ENCODE measurements at places on chromosomes 4 and X.
A peak's percentile ranks its signal among the peaks of the same experiment; 100 is the strongest.

- no peak for DNase-seq
Measured at GRCh38 chrX:51824061-51824460, 69.4 kb upstream of the MAGED1 start.

- DNase-seq: no peak
Measured at GRCh38 chr4:71545168-71545567, 206.3 kb downstream of the SLC4A4 start.

DNA sequence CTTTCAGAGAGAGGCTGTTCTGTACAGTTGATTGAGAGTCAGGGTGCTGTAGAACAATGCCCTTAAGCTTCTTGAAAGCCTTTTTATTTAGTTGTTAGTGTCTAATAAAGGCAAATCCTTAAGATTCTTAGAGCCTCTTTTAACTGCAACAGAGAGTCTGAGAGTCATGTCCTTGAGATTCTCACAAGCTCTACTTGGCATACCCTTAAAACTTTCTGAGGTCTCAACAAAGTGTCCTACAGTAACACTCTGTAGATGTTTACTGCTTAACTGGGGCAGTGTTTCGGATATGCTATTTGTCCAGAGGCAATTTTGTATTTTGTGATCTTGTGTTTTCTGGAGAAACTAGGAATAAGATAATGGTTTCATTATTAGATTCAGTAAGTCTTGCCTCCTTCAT is 209.7 kb downstream of the ARHGAP24 start:
- no peak for DNase-seq

DNA sequence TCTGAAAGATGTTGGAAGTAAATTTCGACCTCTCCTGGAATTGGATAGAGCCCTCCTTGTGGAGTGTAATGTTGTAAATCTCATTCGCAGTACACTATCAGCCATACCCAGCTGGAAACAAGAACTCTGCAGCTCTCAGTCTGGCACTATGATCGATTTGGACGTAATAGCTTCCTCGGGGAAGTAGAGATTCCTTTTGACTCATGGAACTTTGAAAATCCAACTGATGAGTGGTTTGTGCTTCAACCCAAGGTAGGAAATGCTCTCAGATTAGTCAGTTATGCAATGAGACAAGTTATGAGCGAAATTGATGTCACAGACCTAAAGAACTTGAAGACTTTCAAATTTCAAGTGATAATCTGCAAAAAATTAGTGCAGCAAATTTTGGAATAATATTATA is 103.9 kb downstream of the SYTL5 start:
- no peak for DNase-seq

DNA sequence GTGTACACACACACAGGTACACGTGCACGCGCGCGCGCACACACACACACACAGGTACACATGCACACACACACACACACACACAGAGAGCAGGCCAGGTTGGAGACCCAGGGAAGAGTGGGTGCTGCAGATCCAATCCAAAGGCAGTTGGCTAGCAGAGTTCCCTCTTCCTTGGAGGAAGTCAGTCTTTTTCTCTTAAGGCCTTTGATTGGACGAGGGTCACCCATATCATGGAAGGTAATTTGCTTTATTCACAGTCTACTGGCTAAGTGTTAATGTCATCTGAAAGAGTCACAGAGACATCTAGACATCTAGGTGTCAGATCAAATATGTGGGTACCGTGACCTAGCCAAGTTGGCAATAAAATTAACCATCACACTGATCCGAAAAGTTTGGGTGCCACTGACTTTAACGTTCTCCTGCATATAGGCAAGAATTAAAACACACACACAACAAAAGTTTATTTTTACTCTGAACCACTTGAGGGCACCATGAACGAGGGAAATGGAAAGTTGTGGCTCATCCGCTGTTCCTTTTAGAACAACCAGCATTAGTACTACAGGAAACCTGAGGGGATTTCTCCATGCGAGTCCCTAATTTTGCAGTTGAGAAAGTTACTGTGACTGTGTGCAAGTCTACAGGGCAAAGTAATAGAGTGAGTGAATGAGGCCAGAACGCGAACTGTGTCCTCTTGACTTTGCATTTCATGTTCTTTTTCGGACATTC is 66.0 kb upstream of the STOX2 start:
- no peak for DNase-seq

GRCh38 chr4:138014590-138015288 is 227.4 kb downstream of the SLC7A11 start:
- DNase-seq: no peak

DNA sequence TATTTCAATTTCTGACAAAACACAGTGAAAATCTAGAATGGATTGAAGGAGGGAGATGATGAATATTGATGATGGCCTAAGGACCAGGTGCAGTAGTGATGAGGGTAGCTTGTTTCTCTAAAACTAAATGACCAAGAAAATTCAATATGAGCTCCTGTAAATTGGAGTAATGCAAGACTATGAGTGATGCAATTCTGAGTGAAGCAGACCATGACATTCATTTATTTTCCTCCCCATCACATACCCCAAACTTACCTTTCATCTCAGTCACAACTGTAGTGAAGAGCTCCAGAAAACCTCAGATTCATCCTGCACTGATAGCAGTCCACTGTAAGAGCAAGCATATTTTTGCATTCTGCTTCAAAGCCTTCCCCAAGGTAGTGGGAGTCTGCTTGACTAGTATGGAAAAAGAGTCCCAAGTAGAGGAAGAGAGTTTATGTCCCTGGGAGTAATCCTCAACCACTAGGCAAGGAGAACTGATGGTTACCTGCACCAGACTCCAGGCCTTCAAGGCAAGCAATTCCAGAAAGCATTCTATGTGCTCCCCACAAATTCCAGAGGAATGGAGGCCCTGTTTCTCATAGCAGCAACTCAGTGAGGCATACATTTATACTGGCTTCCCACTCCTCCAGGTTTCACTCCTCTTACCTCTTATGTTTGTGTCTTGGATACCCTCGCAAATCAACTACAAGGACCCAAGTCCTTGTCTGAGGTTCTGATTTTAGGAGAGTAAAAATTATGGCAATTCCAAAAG is 47.2 kb downstream of the CXCL1 start:
- no peak for DNase-seq

DNA sequence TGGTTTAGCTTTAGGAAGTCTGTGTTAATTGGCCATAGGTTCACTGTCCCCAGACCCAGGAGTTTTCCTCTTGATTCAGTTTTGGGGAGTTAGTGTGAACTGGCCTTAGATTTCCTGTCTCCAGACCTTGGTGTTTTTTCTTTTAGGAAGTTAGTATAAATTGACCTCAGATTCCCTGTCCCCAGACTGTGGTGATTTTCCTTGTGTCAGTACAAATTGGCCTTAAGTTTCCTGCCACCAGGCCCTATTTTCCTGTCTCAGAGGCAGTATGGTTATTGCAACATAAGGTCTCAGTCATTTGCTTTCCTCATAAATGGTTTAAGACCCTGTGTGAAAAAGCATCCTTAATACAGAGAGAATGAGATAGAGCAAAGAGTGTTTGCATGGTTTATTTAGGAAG is 595.8 kb downstream of the NLGN4X start:
- DNase-seq: no peak

GRCh38 chrX:79506001-79506400 is 138.9 kb upstream of the ITM2A start:
- no peak for DNase-seq

- no peak for DNase-seq
Measured at GRCh38 chr4:69116645-69117321, 20.5 kb downstream of the UGT2B7 start.

DNA sequence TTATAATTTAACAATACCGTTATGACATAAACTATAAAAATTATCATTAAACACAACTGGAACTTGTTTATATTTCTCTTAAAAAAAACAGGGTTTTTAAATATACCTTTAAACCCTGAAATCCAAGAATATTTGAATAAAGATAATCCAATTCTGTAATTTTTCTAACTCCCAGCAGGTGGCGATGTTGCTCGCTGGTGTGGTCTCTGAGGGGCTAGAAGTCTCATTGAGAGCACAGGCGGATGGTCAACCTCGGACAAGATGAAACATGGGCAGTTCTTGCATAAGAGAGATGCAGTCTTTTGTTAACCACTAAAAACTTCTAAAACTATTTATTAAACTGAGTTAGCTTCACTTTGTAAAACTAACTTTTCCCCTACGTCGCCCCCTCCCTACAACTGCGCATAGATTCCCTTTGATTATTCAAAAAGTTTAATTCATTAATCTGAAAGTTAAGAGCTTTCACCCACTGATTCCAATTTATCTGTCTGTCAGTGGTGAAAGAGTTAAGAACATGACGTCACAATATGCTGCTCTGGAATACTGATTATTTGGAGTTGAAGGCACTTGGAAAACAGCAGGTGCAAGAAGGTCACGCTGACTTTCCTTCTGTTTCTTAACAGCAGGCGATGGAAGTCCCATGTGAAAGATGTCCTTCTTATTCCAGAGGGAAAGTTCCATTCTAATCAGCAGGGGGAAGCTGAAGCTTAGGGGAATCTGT is 29.5 kb downstream of the DMP1 start:
- DNase-seq: peak; percentile 34

DNA sequence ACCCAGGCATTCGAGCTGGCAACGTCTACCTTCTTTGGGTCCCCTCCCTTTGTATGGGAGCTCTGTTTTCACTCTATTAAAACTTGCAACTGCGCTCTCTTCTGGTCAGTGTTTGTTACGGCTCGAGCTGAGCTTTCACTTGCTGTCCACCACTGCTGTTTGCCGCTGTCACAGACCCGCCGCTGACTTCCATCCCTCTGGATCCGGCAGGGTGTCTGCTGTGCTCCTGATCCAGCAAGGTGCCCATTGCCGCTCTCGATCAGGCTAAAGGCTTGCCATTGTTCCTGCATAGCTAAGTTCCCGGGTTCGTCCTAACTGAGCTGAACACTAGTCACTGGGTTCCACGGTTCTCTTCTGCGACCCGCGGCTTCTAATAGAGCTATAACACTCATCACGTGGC is 183.5 kb upstream of the GALNTL6 start:
- no peak for DNase-seq

DNA sequence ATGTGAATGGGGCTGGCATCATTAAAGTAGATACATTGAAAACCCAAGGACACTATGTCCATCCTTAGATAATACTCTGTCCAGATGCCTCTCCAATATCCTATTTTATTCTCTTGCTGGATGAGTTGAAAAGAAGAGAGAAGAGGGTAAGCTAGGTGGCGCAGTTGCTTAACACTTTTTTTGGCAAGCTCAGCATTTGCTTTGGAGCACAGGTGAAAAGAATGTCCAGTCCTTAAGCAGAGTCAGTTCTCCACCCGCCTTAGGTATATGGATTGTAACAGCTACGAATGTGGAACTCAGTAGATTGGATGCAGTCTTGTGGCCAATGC is 208.4 kb downstream of the NWD2 start:
- DNase-seq: peak; percentile 8

DNA sequence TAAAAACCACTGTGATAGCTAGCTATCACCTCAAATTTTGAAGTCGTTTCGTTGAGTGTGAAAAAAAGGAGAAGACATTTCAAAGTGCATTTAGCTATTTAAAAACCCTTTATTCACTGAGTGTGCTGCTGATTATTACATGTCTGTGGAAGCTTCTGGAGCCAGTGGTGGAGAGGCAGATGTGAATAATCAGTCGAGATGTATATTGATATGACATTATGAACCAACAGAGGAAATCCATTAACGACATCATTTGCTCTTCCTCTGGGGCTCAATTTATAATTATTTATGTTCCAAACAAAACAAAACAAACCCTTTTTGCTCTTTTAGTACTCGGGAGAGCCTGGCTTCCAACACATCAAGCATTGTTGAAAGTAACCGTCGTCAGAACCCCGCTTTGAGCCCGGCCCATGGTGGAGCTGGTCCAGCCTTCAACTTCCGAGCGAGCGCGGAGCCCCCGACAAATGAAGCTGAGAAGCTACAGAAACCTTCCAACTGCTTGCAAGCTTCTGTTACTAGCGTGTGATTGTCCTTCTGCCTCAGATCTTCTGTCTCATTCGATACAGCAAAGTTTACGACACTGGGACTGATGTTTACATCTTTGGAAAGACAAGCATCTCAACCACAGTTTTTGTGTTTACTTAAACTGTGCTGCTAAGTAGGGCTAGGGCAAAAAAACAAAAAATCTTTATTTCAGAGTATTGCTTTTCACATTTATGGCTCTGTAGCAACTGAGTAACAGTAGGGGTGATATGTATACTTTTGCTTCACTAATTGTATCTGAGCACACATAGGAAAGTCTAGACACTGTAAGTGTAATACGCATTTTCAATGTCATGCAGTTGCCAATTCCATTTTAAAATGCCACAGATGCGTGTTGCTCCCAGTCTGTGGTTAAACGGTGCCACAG is 111.9 kb downstream of the STOX2 start:
- no peak for DNase-seq

DNA sequence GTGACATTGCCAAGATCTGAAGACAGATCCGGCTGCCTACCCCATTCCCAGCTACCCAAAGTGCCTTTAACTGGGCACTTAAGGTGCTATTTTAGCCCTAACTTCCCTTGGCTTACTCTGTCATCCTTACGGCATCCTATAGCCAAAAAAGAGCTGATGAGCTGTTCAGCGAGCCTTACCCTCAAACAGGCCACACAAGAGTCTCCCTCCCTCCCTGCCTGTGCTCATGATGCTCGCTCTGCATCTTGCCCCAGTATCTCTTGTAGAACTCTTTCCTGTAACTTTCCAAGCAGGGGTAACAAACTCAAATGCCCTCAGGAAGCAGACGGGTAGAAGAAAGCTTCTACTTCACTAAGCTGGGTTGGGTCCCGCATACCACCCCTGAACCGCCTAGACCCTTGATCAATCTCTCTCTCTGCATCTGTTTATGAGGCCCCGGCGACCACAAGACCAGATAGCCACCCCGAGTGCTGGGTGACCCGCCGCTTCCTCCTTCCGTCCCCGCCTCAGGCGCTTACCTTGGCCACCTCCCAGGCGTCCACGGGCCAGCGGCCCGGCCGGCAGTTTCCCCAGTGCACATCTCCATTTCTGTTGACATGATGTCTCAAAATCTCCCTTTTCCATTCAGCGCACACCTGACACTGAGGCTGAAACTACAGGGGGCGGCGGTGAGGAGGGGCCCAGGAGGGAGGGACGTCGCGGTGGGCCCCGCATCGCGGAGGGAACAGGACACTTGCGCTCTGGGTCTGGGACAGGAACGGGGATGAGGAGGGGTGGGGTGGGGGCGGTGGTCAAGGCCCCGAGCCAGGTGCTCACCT is 663 bp downstream of the CXorf38 start:
- DNase-seq: peak; percentile 13

GRCh38 chr4:119697887-119698393 is 69.3 kb upstream of the PDE5A start:
- no peak for DNase-seq

- DNase-seq: no peak
Measured at GRCh38 chrX:73390628-73391567, 56.0 kb upstream of the CDX4 start.

- DNase-seq: no peak
Measured at GRCh38 chr4:1285790-1286553, 3.7 kb upstream of the MAEA start.

DNA sequence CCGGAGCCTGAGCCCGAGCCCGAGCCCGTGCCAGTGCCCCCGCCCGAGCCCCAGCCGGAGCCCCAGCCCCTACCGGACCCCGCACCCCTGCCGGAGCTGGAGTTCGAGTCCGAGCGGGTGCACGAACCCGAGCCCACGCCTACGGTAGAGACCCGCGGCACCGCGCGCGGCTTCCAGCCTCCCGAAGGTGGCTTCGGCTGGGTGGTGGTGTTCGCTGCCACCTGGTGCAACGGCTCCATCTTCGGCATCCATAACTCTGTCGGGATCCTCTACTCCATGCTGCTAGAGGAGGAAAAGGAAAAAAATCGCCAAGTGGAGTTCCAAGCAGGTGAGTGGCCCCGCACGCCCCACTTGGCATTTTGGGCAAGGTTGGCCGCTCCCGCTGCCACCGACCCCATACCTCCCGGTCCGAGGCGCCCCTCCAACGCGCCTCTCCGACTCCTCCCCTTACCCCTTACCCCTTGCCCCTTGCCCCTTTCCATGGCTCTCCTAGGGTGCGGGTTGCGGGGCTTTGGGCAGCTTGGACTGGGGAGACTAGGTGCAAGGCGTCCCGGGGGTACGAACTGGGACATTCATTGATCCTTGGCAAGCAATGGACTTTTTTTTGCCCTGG is 553 bp downstream of the SLC16A2 start:
- no peak for DNase-seq

Measured in caudate nucleus (tissue), 63 donors.